HEK293T (cell line): ENCODE measurements at places on chromosomes 13 and 19.

DNA sequence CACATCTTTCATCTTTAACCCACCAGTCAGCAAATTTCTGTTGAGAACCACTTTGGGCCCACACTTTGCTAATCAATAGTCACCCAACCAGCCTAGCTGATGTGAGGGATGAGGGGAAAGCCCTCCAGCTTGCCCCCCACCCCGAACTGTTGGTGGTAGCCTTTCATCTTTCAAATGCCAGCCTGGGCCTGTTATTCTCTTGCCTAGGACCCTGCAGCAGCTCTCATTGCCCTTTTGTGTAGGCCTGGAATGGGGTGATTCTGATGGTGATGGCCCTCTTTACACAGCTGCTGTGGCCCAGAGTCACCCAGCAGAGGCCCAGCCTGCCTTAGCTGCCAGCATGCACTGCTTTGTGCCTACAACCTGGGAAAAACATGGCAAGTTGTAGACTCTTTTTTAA is 294.5 kb downstream of the SLC7A1 start:
- no peak for DNase-seq

DNA sequence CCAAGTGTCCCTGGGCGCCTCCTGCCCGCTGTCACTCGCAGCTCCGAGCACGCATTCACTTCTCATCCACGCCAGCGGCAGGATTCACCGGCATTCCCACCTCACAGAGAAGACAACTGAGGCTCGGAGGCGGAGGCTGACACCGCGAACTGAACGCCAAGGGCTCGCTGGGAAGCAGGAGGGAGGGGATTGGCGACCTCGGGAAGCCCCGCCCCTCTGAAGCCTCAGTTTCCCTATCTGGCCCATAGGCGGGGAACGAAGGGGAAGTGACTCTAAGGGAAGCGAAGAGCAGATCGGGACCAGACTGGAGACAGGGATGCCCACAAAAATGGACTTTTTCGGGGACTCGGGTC is 256 bp downstream of the MICOS13 start:
- no peak for DNase-seq

- DNase-seq: no peak
These were observed 785.0 kb upstream of the MIR17HG start for GRCh38 chr13:90562443-90562842.

- DNase-seq: no peak
These were observed 197.0 kb downstream of the PCDH9 start for GRCh38 chr13:67033170-67033569.

DNA sequence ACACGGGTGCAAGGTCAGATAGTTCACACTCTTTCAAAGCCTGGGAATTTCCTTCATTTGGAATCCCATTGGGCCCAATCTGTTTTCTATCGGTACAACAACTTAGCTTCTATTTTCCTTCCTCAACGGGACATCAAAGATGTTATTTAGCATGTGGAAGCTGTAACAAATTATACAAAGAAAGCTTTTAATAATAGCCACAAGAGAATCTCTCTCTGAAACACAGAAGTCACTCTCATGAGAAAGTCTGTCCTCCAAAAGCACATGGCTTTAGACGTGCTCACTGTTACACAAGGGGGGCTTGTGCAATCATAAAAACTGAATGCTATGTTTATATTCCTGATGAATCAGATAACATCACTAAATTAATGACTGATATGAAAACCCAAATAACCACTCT is 28.9 kb upstream of the CYSLTR2 start:
- no peak for DNase-seq

DNA sequence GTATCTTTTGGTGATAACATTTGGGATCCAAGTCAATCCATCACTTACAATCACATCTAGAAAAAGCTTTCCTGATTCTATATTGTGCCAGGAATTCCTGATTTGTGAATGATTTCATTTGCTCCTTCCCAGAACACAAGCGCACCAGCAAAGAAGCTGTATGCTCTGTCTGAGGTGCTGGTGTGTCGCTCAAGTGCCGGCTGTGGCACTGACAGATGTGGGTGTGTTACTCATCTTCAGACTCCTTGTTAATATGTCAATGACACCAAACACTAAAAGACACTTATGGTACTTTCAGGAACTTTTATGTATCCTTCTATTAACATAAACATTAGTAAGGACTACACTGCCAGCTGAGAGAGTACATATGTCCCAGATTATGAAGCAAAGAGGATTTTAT is 429.1 kb downstream of the ITGBL1 start:
- DNase-seq: no peak

DNA sequence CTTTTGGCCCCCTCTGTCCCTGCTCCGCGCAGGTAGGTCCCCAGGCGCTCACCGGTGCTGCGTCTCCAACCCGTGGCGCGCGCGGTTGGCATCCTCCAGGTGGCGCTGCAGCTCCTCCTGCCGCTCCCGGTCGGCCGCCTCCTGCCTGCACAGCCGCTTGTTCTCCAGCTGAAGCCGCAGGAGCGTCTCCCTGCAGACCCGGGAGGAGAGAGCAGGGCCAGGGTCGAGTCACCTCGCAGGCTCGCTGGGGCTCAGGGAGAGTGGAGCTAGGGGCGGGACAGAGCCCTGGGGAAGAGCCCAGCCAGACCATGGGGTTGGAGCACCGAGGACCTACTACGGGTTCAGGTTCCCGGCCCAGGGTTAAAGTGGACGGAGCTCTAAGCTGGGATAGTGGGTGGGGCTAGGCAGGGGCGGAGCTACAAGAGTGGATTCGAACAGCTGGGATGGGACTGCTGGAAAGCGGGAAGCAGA is 9.3 kb downstream of the HOOK2 start:
- DNase-seq: peak; percentile 86

- DNase-seq: no peak
These were observed 236.5 kb downstream of the FOXO1 start for GRCh38 chr13:40429706-40430545.

GRCh38 chr13:73945871-73946270 is 188.3 kb downstream of the KLF12 start:
- DNase-seq: no peak

DNA sequence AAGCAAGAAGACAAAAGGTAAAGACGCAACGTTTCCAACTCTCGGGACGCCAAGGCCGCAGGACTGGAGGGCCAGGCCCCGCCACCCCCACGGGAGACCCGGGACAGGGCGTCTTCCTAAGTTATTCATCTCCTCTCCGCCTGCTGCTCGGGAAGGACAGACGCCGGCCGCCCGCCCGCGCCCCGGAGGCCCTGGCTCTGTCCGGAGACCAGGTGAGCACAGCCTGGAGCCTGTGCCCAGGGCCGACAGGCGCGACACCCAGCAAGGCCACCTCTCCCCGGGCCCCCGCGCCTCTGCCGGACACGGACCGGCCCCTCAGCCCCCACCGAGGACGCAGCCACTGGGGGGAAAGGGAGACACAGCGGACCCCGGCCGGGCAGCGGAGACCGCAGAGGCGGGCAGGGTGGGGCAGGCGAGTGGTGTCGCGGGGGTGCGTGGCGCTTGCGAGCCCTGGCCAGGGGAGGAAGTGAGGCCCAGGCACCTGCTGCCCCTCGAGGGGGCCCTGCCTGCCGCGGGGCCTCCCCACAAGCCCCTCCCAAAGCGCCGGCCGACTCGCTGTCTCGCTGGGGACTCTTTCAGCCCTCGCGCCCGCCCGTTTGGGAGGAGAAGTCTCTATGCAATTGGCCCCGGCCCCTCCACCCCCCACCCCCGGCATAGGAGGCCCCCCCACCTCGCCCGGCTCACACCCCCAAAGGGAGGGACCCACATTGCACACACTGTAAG is 17.2 kb downstream of the SMIM24 start:
- no peak for DNase-seq

- no peak for DNase-seq
These were observed 43.2 kb upstream of the GRTP1 start for GRCh38 chr13:113407103-113407530.

GRCh38 chr13:112347986-112348385 is 28.2 kb upstream of the SPACA7 start:
- no peak for DNase-seq

DNA sequence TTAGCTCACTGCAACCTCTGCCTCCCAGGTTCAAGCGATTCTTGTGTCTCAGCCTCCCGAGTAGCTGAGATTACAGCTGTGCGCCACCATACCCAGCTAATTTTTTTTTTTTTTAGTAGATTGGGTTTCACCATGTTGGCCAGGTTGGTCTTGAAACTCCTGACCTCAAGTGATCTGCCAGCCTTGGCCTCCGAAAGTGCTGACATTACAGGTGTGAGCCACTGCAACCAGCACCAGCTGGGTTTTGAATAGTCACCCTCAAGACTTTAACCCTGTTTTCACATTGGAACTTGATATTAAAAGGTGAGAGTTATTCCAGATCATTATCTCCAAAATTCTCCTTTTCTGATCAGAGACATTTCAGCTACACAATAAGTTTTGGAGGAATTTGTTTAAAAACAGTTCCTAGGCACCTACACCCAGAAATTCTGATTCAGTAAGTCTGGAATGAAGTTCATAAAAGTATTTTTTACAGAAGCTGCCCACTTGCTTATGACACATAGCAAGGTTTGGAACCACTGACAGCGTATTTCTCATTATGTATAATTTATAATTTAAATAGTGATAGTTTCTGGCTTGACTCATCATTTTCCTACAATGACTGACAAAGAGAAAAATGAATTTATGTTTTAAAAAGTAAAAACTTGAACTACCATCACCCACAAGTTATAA is 417.3 kb downstream of the DIAPH3 start:
- no peak for DNase-seq

- no peak for DNase-seq
These were observed 128.3 kb downstream of the LMO7 start for GRCh38 chr13:75764251-75764925.

GRCh38 chr13:24505256-24505655 is 7.3 kb downstream of the PARP4 start:
- no peak for DNase-seq

DNA sequence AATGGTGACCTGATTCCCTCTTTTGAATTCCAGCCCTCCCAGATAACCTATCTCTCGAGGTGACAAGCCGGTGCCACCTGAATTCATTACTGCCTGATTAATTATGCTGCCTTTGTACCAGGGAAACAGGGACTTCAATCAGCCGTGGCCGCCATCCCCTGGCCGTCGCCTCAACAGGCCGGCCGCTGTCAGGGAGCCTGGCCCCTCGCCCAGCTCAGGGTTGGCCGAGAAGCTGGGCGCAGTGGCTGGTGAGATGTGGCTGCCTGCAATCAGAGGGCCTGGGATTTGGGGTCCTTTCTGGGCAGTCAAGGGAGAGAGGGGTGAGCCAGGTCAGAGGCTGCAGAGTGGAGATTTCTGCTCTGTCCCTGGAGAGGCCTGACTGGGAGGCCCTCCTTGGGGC is 91.2 kb downstream of the KCTD15 start:
- DNase-seq: no peak

GRCh38 chr19:20422216-20423205 is 143.1 kb downstream of the ZNF737 start:
- DNase-seq: no peak

DNA sequence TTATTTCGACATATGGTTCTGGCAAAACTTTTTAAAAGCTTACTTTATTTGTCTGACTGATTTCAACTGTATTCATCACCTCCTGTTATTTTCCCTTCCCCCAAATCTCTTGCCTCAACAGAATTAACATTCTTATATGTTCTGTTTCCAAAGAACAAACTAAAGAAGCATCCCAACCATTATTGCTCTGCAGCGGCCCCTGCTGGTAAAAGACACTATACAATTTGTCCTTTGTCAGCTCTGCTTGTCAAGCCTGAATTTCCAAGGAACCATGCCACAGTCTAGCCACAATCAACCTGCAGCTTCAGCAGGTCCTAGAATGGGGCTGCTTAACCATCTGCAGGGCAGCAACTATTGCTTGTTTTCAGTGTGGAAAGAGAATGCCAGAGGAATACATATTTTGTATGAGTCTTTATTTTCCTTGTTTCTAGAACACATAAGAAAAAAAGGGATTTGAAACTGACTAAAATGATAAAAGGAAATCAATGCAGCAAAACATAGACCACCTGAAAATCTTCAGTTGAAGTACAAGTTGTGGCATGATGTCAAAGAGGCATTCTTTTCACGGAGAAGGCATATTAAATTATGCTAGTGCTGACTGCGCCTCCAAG is 845.3 kb downstream of the DIAPH3 start:
- DNase-seq: peak; percentile 43

GRCh38 chr19:4730740-4731171 is 7.1 kb upstream of the DPP9 start:
- DNase-seq: peak; percentile 47

DNA sequence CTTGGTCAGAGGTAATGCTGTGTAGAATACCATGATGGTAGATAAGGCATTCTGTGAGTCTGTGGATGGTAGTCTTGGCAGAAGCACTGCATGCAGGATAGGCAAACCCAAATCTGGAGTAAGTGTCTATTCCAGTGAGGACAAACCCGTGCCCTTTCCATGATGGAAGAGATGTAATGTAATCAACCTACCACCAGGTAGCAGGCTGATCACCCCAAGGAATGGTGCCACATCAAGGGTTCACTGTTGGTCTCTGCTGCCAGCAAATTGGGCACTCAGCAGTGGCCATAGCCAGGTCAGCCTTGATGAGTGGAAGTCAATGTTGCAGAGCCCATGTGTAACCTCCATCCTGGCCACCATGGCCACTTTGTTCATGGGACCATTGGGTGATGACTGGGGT is 155.0 kb downstream of the RAP2A start:
- DNase-seq: no peak

GRCh38 chr13:101231751-101232428 is 184.4 kb downstream of the NALCN start:
- no peak for DNase-seq

DNA sequence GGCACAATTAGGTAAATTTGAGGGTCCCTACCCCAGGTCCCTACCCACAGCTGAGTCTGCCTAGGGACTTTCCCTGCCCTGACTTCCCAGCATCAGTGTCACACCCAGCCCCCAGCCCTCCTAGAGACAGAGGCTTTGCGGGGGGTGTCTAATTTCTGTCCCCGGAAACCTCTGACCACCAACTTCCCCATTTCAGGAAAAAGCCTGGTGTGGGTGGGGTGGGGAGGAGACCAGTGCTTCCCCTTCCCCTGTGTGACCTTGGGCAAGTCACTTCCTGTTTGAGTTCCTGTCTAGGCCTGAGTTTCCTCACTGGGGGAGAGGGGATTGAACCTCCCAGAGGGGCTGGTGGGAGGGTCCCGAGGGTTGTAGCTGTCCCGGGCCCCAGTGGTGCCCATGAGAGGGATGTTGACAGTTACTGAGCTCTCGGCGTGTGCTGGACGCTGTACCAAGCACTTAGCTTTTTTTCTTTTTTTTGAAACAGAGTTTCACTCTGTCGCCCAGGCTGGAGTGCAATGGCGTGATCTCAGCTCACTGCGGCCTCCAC is 7.9 kb downstream of the VASP start:
- no peak for DNase-seq

GRCh38 chr19:4577020-4577782 is 17.7 kb upstream of the SEMA6B start:
- DNase-seq: peak; percentile 53

- DNase-seq: peak; percentile 33
These were observed at the start of gene AMER2 for GRCh38 chr13:25171517-25172302. Gene AMER2 (minus strand): TSS chr13:25172288. CDS start chr13:25171619, 669 bp downstream.

GRCh38 chr13:61927648-61928047 is 512.0 kb upstream of the PCDH20 start:
- DNase-seq: no peak
